ENCODE measurements at places on chromosomes 13 and 19.

DNA sequence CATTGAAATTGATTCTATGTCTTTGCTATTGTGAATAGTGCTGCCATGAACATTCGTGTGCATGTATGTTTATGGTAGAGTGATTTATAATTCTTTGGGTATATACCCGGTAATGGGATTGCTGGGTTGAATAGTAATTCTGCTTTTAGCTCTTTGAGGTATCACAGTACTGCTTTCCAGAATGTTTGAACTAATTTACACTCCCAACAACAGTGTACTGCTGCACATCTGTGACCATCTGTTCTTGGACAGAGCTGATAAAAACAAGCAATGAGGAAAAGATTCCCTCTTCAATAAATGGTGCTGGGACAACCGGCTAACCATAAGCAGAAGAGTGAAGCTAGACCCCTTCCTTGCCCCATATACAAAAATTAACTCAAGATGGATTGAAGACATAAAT is 231.0 kb downstream of the MYO16 start:
- no peak for DNase-seq

- DNase-seq: no peak
Observed at GRCh38 chr19:34066007-34066643, 106.2 kb upstream of the LSM14A start.

DNA sequence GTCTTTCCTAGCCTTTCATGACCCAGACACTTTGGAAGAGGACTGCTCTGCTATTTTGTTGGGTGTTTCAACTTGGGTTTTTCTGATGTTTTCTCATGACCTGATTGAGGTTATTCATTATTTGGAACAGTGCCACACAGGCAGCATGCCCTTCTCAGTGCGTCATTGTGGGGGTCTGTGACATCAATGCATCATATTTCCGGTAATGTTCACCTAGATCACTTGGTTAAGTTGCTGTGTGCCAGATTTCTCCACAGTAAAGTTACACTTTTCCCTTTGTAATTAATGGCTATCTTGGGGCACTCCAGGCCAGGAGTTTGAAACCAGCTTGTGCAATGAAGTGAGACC is 124.4 kb downstream of the SIPA1L3 start:
- no peak for DNase-seq

- peak; percentile 3 for DNase-seq
Observed at GRCh38 chr19:58394821-58395219, 636 bp upstream of the RNF225 start.

DNA sequence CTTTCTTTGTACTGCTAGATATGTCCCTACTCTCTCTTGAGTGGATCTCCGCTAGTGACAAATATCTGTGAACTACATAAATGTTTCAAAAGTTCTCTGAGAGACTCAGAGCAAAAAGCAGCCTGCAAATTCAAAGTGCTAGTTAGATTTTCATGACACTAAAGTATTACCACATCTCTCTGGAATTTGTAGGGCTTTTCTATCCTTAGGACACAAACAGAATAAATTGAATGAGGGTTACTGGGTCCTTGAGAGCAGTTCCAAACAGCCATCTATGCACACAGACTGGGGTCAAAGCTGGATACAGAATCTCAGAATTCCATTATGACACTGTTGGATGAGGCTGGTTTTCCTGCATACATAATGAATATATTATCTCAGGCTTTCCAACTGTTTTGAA is 953.2 kb downstream of the DIAPH3 start:
- DNase-seq: peak; percentile 26

DNA sequence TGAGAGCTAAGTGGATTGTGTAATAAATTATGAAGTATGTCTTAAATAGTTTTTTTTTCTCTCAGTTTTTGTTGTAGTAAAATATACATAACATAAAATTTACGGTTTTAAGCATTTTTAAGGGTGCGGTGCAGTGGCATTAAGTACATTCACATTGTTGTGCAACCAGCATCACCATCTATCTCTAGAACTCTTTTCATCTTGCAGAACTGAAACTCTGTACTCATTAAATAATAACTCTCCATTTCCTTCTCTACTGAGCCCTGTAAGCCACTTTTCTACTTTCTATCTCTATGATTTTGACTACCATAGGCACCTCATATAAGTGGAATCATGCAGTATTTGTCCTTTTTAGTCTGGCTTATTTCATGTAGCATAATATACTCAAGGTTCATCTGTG is 87.1 kb downstream of the GJA3 start:
- DNase-seq: no peak

GRCh38 chr13:109198585-109198984 is 569.2 kb downstream of the MYO16 start:
- DNase-seq: no peak

DNA sequence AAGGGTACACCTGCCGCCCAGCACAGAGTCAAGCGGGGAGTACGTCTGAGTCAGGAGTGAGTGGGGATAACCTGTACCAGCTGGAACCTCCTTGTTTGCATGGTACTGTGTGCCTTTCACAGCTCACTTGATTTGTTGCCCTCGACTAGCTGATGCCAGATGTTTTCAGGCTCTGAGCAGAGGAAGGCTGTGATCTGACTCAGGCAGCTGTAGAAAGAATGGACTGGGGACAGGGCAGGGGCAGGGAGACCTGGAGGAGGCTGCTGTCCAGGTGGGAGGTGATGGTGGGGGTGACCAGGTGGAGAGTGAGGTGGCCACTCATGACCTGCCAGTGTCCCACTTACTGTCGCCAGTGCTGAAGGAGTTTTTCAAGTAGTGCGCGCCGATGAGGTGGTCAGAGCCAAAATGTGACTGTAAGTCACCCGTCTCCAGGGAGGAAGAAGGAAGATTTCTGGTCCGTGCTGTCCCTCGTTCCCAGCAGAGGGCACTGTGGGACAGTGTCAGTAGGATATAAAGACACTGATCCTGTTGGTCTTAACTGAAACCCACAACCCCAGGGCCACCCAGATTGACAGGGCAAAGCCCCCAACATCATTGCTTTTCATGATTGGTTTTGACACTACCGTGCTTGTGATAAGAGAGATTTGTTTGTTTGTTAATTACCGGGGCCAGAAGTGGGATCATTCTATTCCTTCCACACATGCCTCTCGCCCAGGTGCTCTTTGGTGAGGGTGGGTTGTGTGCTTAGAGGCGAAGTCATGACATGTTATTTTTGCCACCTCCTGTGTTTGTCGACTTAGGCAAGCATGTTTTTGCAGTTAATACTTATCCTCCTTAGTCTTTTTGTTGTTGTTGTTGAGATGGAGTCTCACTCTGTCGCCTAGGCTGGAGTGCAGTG is 128.4 kb downstream of the DPF1 start:
- peak; percentile 39 for DNase-seq

DNA sequence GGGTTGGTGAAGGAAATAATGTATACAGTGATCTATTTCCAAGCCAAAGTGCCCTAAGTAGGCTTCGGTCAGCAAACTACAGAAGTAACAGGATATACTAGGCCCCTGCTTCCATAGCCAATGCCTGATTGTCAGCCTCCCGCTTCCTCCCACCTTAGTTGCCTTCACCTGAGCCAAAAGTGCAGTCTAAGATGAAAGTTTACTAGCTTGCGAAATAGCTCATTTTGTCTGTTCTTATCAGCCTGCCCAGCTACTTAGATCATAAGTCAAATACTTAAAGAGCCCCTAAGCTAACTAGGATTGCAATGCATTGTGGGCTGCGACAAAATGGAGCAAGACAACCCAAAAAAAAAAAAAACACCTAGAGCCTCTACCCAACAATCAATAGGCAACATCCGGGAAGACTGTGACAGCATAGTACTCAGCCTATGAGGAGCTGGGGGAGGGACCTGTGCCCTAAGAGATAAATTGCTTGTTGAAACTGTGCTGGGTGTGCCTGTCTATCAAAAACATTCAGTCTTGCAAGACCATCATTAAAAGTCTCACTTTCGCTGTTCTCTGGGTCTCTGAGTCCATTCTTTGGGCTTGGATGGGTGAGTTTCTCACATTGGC is 454.7 kb upstream of the TSHZ3 start:
- no peak for DNase-seq

DNA sequence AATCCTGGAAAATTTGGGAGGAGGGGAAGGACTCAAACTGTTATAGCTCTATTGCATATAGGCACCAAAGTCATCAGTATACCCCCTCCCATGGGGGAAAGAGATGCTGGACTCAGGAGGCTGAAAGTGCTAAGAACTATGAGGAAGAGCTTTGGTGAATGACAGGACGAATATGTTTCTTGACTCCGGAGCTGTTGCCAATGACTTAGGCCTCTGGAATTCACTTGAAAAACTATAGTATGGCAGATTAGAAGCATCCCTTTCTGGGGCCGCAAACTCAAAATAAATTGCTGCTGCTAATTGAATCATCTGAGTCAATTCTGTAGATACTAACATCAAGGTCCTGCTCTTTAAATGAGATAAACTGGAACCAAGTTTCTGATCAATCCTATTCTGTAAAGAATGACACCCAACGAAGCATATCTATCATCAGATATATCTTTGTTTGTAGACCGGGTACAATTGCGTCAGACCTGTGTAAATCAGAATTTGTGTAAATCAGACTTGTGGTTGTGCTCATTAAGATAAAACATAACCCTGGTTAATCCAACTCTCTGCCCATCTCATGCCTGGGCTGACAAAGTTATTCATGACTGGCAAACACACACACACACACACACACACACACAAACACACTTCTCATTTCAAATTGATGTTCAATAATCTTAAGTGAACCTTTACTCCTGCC is 1793.8 kb upstream of the PCDH20 start:
- DNase-seq: no peak

DNA sequence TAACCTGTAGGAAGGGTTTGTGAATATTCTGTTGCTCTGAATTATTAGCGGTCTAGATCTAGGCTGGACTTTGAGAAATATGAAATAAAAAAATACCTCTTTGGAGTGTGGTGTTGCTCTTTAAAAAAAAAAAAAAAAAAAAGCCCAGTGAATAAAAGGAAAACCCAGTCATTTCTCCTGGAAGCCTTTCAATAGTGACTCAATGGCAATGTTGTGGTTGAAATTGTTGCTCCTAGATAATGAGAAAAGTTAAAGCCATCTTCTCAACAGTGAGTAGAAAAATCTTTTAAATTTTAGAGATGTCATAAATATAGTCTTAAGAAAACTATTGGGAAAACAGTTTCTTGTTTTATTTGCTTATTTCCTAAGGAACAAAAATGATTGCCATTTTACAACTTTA is 135.3 kb downstream of the RFC3 start:
- DNase-seq: no peak
